Astrocyte of the spinal cord (primary cell): ENCODE measurements at places on chromosomes 4 and X.

- DNase-seq: no peak
These were observed 13.2 kb downstream of the TNIP2 start for GRCh38 chr4:2742823-2743517.

GRCh38 chr4:99808260-99808857 is 8.3 kb upstream of the DAPP1 start:
- DNase-seq: peak; percentile 54

GRCh38 chr4:73788411-73788810 is 48.0 kb downstream of the CXCL8 start:
- no peak for DNase-seq

- DNase-seq: no peak
These were observed 4.4 kb upstream of the RBBP7 start for GRCh38 chrX:16874458-16875095.

GRCh38 chr4:113147498-113148111 is 98.2 kb downstream of the ANK2 start:
- no peak for DNase-seq

DNA sequence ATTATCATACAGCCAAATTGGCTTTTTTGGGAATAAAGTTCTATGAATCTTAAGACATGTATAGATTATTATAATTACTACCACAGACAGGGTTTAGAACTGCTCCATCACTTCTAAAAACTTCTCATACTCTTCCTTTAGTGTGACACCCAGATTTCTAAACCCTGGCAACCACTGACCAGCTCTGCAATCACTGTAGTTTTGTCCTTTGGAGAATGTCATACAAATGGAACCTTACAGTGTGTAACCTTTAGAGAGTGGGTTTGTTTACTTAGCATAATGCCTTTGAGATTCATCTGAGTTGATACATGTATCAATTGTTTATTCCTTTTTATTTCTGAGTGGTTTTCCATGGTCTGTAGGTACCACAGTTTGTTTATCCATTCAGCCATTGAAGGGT is 95.0 kb downstream of the TMEM164 start:
- DNase-seq: no peak

GRCh38 chr4:56681158-56681852 is at the start of gene HOPX:
TSS of gene HOPX (minus strand) at chr4:56681296. CDS start at chr4:56657816, 23,480 bp downstream.
- peak; percentile 23 for DNase-seq

GRCh38 chr4:8709729-8710360 is 117.3 kb downstream of the CPZ start:
- DNase-seq: no peak

DNA sequence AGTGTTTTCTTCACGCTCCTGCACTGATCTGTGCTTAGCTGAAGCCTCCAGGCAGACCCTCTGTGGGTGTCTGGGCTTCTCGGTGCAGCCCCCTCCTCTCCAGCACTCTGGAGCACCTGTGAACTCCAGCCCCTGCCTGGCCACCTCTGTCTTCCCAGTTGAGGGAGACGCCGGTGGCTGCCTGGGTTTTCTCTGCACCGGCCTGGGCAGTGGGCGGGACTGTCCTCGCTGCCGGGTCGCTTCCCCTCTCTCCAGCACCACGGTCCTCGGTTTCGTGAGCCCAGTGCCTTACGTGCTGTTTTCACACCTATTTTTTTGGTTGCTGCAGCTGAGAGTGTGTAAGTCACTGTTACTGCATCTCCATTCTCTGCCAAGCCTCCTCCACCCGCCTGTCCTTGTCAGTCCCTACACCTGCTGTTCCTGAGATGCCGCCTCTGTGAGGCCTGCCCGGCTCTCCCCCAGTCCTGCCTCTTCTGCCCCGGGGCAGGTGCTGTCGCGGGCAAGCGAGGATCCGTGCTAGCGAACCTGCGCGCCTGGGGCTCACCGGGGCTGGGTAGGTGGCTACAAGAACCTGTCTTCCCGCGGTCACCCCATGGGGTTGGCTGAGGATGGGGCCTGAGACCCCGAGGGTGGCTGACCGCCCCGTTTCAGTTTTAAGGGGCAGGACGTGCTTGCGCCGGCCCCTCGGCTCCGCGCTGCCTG is 2.4 kb upstream of the FGFRL1 start:
- no peak for DNase-seq

GRCh38 chrX:694800-695199 is 64.2 kb downstream of the SHOX start:
- DNase-seq: no peak

DNA sequence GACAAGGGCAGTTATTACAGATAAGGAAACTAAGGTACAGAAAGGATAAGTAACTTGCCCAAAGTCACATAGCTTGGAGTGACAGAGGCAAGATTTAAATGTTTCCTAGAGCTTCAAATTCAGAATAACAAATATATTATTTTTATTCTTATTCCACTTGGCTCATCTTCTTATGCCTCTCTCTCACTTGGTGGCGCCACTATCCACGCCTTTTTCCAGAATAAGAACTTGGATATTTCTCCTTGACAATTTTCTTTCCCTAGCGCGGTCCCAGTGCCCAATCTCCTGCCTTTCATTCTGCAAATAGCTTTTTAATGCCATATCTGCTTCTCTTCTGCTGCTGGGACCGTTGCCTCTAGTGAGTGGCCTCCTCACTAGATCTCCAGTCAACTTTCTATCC is 78.5 kb downstream of the MSN start:
- DNase-seq: no peak

DNA sequence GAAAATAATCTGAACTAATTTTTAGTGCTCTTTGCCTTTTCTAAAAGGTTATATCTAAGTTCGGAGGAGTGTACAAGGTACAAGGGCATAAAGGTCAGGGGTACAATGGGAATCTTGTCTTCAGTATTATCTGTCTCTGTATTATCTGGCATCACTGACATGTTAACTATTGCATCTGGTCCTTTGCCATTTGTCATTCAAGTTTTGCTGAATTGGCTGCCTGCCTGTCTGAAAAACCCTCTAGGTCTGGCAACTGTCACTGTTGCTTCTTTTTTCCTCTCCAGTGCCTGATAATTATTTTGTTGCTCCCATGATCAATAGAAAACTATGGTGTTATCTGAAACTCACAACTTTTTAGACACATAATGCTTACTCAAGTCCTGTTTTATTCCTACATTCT is 112.5 kb upstream of the STK26 start:
- no peak for DNase-seq

DNA sequence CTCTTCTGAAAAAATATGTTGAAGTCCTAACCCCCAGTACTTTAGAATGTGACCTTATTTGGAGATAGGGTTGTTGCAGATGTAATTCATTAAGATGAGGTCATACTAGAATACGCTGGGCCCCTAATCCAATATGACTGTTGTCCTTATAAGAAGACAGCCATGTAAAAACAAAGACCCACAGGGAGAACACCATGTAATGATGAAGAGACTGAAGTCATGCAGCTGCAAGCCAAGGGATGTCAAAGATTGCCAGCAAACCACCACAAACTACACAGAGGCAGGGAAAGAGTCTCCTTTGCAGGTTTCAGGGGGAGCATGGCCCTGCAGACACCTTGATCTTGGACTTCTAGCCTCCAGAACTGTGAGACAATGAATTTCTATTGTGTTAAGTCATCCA is 37.4 kb downstream of the CXorf58 start:
- DNase-seq: no peak

GRCh38 chr4:110917835-110918234 is 295.0 kb upstream of the PITX2 start:
- DNase-seq: no peak

DNA sequence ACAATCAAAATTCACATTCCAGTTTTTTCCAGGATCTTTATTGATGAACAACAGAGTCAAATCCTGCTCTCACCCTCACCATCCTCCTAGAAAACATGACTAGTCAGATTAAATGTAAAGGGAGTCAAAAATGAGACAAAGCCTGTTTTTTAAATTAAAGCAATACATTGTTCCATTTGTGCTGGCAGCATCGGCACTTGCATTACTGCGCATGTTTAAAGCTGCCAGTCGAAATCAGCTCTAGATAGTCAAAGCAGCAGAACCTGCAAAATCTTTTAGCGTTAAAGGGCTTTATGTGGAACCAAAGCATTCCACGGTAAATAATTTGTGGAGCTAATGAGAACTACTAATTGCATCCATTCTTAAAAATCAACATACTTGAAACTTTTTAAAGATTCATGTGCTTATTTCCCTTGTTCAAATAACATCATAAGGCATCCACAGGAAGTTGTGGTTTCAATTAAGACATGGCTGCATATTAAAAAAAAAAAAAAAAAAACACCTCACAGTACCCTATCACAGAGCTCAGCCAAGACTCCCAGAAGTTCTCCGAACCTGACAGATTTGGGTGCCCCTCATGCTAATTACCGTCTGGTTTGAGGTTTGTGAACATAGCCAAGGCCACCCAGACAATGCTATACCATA is 82.2 kb downstream of the SH3KBP1 start:
- DNase-seq: no peak

DNA sequence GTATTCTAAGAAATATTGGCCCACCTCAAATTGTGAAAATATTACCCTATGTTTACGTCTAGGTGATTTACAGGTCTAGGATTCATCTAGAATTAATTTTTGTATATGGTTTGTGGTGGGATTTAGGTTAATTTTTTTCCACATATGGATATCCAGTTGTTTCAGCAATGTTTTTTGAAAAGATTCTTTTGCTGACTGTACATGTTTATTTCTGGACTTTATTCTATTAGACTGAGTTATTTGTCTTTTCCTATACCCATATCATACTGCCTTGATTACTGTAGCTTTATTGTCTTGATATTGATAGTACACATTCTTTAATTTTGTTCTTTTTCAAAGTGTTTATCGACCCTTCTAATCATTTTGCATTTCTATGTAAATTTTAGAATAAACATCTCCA is 83.5 kb downstream of the PRKG2 start:
- DNase-seq: no peak

GRCh38 chr4:130395871-130396270 is 1299.9 kb downstream of the C4orf33 start:
- DNase-seq: peak; percentile 79
